ENCODE measurements at places on chromosomes 3 and 15.

GRCh38 chr15:28994831-28995596 is 109.2 kb downstream of the APBA2 start:
- no peak for DNase-seq

DNA sequence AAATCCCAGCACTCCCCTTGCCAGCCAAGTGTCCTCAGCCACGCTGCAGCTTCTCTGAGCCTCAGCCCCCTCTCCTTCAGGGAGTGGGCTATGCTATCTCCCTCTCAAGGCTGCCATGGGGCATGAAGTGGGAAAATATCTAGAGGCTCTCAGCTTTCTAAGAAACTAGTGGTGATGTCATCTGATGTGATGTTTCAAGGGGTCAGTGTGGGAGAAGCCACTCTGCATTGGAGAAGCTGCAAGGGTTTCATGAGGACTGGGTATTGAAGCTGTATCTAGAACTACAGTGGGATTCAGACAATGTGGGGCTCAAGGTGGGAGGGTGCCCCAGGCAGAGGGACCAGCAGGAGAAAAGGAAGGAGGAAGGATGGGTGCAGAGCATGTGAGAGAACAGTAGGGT is 210.2 kb downstream of the TLE3 start:
- DNase-seq: no peak

DNA sequence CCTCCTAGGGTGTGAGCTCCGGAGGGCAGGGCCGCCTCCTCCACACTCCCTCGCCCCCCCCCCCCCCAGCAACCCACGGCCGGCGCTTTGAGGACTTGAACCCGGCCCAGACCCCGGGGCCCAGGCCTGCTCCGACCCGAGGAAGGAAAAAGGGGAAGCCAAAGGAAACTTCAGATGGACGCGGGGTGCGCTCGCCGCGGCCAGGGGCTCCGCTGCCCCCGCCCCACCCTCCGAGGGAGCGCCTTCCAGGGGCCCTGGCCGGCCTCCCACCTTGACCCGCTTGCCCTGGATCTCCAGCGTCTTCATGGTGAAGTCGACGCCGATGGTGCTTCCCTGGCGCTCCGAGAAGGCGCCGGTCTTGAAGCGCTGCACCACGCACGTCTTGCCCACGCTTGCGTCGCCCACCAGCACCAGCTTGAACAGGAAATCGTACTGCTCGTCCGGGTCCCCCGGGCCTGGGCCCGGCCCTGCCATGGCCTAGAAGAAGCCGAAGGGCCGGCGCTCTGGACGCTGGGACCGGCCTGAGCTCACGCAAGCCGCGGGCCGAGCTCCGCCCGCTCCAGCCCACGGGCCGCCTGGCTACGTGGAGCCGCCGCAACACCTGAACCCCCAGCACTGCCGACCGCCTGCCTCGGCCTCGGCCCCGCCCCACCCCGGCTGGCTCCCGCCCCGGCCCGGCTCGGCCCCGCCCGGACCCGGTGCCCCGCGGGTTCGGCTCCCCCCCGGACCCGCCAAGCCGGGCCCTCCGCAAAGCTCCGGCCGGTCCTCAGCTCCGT is 400 bp downstream of the RAB43 start:
- no peak for DNase-seq

DNA sequence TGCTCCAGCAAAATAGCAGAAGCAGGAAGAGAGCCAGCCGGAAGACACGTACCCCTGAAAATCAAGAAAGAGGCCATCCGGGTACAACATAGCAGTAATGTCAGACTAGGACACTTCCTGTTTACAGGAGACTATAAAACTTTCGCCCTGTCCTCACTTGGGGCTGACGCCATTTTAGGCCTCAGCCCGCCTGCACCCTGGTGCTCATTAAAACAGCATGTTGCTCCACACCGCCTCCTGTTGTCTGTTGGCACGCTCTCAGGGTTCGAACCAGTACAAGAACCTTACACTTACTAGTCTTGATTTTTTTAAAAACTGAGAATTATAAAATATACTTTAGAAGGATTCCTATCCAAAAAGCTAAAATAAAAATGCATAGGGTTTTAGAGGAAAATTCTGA is 159.8 kb upstream of the NR2E3 start:
- DNase-seq: no peak

DNA sequence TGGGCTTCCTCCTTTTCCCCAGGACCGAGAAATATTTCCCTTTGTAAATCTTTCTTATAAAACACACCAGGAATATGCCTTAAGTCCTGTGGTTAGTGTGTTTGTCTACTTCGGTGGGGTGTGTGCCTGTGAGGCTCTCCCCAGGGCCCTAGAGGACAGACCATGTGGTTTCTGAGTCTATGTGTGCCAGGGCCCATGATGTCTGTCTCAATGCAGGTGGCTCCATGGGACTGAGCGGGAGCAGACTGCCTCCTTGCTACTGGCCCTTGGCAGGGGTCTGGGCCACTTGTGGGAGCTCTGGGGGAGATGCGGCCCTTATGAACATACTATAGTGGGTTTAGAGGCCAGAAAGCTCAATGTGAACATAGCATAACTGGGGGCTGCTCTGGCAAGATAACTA is 37.6 kb downstream of the SCN5A start:
- no peak for DNase-seq

DNA sequence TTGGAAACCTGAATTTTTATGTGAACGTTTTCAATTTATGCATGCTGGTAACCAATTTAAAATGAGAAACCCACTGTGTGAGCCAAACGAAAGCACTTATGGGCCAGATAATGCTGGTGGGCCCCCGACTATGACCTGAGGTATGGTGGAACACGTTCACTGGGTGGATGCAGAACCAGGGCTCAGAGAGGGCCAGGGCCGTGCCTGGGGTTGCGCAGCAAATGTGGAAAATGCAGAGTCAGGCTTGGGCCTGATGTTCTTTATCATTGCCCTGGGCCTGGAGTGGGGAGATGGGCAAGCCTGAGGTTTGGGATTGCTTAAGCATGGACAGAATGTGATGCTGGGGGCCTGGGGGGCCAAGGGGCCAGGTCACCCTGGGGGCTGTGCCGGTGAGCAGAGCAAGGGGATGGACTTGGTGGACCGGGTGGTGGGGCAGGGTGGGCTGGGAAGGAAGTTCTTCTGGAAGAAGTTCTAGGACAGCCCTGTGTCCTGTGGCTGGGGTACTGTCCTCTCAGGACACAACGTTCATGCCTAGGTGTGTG is 17.9 kb downstream of the FBLN2 start:
- no peak for DNase-seq

GRCh38 chr3:190718671-190719070 is 143.8 kb downstream of the GMNC start:
- no peak for DNase-seq

DNA sequence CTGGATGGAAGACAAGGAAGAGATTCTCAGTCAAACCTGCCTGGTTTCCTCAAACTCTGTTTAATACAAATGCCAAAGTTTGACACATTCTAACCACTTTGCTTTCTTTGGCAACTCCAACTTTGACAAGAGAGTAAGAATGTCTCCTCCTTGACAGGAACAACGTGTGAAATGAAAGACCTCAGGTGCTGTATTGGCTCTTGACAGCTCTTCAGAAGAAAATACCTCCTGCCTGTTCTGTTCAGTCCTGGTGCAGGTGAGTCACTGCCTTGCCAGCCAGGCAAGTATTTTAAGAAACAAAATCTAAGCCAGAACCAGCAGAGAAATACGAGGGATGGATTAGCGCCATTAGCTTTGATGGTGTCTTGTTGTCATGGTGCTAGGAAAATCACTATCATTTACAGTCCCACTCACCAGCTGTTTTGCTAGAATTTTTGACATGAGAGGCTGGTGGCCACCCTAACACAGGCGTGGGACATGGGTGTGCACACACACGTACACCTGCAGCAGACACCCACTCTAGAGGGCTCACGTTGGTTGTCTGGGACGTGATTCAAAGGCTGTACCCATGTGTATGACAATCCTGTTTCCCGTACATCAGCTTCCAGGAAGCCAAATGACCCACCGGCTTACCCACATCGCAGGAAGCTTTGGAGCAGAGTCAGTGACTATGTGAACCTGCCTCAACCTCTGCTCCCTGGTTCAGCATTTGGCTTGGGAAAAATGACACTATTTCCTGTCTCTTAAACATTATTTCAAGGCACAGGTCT is 60.4 kb downstream of the CCNL1 start:
- no peak for DNase-seq

- no peak for DNase-seq
These were observed 59.7 kb downstream of the SENP2 start for GRCh38 chr3:185645596-185646381.

DNA sequence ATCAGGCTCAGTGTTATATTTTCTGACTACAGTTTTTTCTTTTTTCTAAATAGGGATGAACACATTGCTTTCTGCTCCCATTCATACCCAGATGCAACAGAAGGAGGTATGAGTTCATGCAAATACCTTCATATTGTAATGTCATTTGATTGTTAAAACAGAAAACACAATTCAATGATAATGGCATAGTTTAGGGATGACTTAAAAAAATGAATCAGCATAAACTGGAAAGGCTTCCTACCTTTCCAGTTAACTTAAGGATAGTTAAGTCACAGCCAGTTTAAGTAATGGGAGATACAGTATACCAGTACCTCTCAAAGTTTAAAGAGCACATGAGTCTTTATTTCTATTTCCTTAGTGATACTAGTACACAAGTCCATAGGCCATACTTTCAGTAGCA is 24.9 kb downstream of the KNL1 start:
- no peak for DNase-seq

DNA sequence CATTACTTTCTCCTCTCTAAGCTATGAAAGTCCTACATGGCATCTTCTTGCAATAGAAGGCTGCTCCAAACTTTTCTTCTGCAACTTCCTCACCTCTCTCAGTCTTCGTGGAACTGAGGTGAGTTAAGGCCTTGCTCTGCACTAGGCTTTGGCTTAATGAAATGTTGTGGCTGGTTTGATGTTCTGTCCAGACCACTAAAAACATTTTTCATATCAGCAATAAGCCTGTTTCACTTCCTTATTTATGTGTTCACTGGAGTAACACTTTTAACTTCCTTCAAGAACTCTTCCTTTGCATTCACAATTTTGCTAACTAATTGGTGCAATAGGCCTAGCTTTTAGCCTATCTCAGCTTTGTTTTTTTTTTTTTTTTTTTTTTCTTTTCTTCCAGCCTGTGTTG is 335.3 kb upstream of the NECTIN3 start:
- no peak for DNase-seq

DNA sequence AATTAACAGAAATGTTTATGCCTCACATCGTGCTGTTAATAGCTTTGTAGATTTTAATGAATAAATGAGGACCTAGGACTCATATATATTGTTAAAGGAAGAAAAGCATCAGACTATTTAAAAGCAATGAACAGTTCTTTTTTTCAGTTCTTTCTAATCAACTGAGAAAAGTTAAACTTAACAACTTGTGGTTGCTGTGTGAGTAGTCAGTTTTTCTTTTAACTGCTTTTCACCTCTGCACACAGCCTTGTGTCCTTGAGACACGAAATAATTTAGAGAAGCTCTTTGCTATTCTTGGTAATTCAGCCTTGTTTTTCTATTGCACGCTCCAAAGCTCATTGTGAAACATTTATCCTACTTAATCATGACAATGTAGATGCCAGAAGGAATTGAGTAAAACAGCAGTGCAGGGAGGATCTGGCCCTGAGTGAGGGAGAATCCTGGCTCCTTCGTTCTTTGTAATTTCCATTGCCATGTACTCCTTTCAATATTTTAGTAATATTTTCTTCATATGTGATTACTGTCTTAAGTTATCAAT is 499.0 kb downstream of the PYDC2 start:
- DNase-seq: no peak

GRCh38 chr3:88542916-88543315 is 393.2 kb downstream of the C3orf38 start:
- DNase-seq: no peak

GRCh38 chr3:16142350-16143025 is 32.0 kb upstream of the GALNT15 start:
- no peak for DNase-seq

DNA sequence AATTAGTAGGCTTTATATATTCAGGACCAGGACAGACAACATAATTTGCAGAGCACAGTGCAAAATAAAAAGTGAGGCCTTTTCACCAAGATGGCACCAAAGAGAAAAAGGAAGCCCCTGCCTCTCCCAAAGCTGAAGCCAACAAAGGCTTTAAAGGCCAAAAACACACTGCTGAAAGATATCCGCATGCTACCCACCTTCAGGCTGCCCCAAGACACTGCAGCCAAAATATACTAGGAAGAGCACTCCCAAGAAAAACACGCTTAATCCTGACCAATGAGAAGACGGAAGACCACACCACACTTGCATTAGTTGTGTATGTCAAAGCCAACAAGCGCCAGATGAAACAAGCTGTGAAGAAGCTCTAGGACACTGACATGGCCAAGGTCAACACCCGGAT is 38.0 kb downstream of the PIK3CB start:
- DNase-seq: no peak

- DNase-seq: no peak
These were observed 164.5 kb downstream of the CADPS start for GRCh38 chr3:62710751-62711150.

- no peak for DNase-seq
These were observed 82.4 kb downstream of the RTP4 start for GRCh38 chr3:187450431-187451190.

GRCh38 chr15:90165157-90165556 is 36.0 kb upstream of the SEMA4B start:
- DNase-seq: no peak

DNA sequence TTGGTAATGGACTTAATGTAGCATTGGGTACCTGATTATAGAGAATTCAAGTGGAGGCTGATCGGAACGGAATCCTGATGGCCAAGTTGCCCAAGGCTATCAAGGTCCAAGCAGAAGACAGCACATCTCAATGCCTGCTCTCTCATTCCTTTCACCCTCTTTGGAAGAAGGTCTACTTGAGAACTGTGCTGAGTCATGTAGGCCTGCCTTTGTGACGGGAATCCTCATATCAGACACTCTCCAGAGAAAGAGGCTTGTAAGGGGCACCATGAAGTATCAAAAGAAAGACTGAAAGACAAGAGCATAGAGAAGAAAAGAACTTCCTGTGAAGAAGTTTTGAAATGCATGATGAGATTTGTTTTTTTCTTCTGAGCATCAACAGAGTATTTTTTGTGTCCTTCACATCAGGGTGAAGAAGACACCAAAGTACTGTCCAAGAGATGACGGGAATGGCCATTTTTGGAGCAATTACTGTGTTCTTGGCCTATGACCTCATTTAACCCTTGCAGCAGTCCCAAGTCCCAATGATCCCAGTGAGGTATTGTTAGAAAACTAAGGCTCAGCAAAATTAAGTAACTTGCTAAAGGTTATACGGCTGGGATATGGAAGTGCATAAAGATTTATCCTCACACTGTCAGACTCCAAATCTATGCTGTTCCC is 13.2 kb upstream of the LARP6 start:
- DNase-seq: no peak

All from 8988T (cell line).